SK-MEL-5 (cell line): ENCODE measurements at places on chromosomes 4 and X. TPM values are rescaled to one million over a fixed set of nuclear protein-coding genes. Genes with fewer than 3 reads are reported as not detected.

The DRP2 gene
- 0.08 TPM in 2 replicates for total RNA-seq

The MAGED4 gene
- 3.5 and 22.5 TPM in 2 replicates for total RNA-seq

The TLR1 gene
- 5.5 and 6.7 TPM in 2 replicates for total RNA-seq

The AWAT2 gene
- not detected in 2 replicates for total RNA-seq

The USP17L10 gene
- not detected in 2 replicates for total RNA-seq

The XAGE5 gene
- not detected in 2 replicates for total RNA-seq

The UGT2A3 gene
- total RNA-seq = not detected in 2 replicates

The SSX2 gene
- total RNA-seq = not detected in 2 replicates

The ASB9 gene
- 30.3 and 35.7 TPM in 2 replicates for total RNA-seq

DNA sequence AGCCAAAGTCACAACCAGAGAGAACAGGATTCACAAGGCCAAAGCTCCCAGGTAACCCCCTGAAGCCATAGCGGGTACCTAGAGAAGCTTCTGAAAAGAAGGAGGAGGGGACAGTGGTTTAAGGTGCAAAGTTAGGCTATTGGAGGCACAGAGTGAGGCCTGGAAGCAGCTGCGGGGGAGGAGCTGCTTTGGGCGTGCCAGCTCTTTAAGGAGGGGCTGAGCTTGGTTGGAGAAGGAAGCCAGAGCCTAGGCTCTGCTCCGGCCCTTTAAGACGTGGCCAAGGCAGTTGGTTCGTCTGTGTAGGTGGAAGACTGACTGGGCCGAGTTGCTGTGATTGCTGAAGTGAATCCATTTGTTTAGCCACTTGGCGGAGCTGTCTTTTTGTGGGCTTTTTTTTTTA, 1.5 kb downstream of the KLF8 start:
- DNase-seq = no peak

DNA sequence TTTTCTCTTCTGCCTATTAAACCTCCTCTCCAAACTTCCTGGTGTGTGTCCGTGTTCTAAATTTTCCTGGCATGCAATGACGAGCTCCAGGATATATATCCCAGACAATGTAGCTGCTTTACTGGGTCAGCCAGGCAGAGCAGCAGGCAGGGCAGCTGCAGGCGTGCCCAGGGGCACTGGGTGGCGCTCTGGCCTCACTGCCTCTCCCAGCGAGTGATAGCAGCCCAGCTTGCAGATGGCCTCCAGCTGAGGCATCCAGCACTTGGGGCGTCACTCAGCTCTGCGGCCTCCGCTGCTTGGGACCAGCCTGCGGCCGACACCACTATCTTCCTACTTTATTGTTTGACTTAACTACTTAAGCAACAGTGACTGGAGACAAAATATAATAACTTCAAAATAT, 23.0 kb upstream of the UBA6 start:
- DNase-seq = peak; percentile 33

GRCh38 chr4:124025428-124025827, 628.8 kb downstream of the SPRY1 start:
- no peak for DNase-seq

- DNase-seq = peak; percentile 32
Measured at GRCh38 chrX:22742174-22742573, 257.6 kb upstream of the DDX53 start.

GRCh38 chr4:2296631-2297601, 35.0 kb upstream of the MXD4 start:
- DNase-seq = no peak

DNA sequence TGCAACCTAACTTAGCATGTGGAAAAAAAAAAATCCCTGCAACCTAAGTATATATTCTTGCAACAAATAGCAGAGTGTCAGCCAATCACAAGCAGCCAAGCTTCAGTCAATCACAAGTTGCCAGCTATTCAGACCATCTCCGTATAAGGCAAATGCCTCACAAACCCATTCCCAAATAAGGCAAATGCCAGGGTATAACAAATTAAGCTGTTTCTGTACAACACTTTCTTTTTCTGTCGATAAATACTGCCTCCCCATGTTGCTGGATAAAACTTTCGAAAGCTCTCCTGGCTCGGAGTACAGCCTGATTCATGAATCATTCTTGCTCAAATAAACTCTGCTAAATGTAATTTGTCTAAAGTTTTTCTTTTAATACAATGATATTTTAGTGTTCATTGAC, 460.7 kb upstream of the SMIM31 start:
- peak; percentile 7 for DNase-seq

- peak; percentile 68 for DNase-seq
Measured at GRCh38 chrX:119693040-119693995, at the start of gene SEPTIN6. SEPTIN6 (minus strand) TSS chrX:119693168; CDS start chrX:119693105, 63 bp downstream.

- DNase-seq = peak; percentile 72
Measured at GRCh38 chr4:37383579-37384229, 139.2 kb downstream of the NWD2 start.

GRCh38 chrX:135985973-135986310, 707 bp downstream of the SLC9A6 start:
- no peak for DNase-seq

DNA sequence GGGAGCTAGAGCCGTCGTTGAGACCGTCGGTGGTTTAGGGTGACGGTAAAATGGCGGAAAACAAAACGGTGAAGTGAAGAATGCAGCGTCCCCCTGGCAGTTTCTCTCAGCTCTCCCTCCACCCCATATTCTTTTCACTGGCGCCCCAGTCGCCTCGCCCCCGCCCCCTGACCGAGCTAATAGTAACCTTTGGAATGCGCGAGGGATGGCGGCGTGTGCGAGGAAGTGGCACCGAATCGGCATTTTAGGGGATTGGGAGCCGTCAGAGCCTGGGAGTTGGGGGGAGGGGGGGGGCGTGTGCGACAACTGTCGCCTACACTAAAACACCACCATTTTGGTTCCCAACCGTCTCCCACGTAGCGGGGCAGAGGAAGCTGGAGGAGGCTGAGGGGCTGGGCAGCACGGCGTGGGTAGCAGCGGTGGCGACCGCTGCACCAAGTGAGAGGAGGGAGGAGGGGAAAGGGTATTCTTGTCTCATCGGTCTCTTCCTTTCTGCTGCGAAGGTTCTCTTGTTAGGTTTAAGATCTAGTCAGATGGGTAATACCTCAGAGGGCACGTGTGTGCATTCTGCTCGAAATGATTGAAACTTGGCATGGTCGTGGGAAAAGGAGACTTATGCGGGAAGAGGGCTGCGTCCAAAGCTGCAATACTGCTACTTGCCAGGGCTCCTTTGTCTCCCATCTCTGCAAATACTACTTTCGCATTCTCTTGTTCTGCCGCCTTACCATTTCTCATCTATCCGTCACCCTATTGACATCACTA, 840 bp downstream of the ZNF711 start:
- peak; percentile 13 for DNase-seq

- no peak for DNase-seq
Measured at GRCh38 chr4:104032896-104033295, 313.1 kb upstream of the TACR3 start.

DNA sequence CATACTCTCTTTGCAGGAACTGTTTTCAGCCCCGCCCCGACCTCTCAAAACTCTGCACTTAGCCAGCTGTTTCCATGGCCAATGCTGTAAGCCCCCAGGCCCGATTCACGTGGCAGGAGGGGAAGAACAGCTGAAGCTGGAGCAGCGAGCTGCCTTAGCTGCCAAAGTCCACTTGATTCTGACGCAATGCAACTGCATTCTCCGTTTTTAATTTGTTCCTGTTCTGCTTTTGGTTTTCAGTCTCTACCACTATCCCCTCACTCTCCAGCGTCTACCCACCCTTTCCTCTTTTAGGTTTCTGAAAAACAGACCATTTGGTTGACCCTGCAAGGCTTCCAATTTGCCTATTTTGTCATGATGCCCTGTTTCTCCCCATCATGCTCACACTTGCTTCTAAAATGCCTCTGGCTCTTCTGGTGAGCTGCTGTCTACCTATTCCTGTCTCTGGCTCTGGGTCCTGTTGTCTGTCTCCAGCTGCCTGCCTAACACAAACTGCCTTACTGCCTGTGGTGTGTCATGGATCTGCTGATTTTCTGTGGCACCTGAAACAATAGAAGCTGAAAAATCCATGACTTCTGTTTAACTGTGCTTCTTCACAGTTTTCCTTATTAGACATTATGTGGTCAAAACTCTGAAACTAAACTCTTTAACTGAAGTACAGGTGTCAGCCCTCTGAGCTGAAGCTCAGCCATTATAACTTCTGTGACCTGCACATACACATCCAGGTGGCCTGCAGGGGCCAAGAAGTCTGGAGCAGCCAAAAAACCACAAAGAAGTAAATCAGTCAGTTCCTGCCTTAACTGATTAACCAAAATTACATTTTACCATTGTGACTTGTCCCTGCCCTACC, 160.5 kb upstream of the AGTR2 start:
- no peak for DNase-seq

DNA sequence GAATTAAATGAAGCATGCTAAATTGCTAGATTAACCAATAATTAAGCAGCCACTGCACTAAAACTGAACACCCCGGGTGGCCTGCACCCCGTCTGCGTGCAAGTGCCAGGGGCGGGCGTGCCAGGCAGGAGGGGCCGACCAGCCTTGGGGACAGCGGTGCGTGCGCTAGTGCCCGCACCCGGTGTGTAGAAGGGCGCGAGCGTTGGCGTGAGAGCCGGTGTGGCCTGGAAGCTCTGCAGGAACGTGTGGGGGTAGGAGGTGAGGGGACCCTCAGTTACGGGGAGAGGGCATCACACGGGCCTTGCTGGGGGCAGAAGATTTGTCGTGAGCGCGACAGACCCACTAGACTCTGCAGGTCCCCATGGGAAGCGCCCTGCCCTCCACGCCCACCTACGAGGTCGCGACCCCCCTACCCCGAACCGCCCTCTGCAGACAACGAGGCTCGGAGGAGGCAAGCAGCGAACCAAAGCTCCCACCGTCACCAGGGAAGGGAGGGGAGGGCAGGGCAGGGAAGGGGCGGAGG, 105.8 kb downstream of the FAM53A start:
- DNase-seq = no peak

GRCh38 chr4:184838249-184839074, 12.7 kb upstream of the ACSL1 start:
- peak; percentile 28 for DNase-seq
